Fibroblast of skin of left biceps (primary cell): ENCODE measurements at places on chromosomes 7 and 10.

- DNase-seq = no peak
Measured at GRCh38 chr7:13792208-13792607, 197.3 kb downstream of the ETV1 start.

GRCh38 chr10:11227103-11227502 lies 209.4 kb downstream of the CELF2 start:
- DNase-seq = no peak

- DNase-seq = no peak
Measured at GRCh38 chr10:61742812-61743211, 80.1 kb downstream of the CABCOCO1 start.

DNA sequence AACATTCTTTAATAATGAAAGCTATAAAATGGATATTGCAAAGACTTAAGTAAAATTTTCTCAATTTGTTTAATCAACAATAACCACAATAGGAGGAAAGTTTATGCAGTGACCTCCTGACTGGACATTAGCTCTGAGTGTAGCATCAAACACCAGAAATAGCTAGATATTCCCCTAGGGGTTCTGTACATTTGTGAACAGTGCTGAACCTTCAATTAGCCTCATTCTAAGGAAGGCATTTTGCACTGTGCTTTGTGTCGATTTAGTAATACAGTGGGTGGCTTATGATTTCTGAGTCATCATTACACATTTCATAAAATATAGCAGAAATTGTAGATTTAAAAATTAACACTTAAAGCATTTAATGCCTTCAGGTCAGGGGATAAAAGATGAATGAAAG lies 367.3 kb upstream of the PCDH15 start:
- DNase-seq = no peak

DNA sequence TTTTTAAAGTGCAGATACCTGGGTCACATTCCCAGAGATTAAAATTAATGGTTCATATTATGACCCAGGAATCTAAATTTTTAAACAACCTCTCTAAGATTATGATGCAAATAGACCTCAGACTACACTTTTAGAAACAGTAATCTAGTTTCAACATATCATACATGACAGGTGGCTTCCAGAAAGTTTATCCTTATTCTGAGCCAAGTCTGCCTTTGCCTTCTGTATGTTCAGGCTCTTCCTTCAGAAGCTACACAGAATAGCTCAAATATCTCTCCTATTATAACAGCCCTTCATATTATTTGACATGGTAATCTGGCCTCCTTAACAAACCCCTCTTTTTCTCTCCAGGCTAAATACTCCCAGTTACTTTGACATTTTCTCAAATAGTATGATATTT lies 101.9 kb downstream of the FZD1 start:
- DNase-seq = no peak

DNA sequence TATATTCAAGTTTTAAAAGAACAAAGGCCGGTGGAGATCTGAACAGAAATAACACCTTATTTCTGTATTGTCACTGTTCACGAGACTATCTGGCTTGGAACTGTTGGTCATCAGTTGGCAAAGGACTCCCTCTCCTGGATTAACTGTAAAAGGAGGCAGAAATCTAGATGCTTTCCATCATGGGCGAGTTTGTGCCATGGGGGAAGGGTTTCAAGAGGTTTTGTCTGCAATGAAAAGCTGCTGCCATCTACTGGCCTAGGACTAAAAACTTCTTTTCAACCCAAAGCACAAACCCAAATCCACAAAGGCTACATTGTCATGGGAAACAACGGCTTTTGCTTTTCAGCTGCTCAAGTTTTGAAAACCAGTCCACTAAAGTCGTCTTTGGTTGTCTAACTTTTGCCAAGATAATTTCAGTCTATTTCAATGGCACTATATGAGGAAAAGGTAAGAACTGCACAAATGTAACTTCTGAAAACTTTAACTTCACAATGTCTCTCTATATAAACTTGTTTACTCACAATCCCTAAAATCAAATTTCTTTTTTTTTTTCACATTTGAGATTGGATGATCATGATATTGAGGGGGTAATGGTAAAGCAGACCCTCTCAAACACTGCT lies 196.8 kb downstream of the SKAP2 start:
- DNase-seq = peak; percentile 74

DNA sequence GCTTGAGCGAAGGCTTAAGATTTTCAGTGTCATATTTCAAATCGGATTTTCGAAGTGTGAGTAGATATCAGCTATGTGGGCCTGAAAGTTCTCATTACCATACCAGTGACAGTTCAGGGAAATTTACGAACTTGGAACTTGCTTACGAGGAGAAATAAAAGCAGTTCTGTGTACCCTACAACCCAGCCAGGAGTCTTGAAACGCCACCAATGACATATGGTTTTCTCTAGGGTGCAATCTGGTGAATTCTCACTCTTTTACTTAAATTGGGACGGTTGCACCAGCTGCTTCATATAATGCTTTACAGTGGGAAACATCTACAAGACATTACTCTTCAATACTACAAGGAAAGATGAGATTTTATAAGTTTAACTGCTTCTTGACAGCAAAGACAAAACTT lies 253.6 kb upstream of the FOXK1 start:
- no peak for DNase-seq

GRCh38 chr7:45699015-45699309 lies 124.8 kb downstream of the ADCY1 start:
- no peak for DNase-seq

DNA sequence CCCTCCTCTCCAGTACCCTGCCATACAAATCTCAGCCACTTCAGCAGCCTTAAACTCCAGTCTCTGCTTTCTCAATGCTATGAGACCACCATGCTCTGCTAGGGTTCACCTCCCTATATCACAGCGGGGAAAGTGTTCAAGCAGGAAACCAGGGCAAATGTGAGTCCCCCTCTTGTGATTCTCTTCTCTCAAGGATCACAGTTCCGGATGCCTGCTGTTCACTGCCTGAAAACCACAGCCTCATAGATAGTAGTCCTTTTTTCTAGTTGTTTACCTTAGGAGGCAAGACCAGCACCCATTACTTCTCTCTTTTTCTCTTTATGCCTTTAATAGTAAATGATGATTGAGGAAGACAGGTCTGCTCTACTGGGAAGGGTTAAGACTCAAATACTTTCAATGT lies 100.8 kb downstream of the SGMS1 start:
- no peak for DNase-seq

DNA sequence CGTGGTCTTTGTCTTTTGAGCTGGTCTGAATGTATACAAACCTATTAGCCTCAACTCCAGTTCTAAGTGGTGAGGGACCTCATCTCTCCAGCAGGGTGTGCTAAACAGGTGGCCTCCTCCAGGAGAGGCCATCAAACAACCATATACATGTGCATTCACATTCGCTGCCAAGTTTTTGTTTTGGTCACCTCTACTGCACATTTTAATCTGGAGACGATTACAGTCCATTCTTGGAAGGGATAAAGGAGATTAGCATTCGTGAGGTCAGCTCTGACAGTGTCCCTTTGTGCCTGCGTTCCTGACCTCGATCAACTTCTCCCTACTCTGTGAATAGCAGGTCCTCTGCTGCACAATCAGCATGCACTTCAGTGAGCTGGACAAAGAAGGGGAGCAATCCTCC lies 60.8 kb downstream of the RHOBTB1 start:
- no peak for DNase-seq

- no peak for DNase-seq
Measured at GRCh38 chr10:97115846-97116245, 69.9 kb downstream of the SLIT1 start.

DNA sequence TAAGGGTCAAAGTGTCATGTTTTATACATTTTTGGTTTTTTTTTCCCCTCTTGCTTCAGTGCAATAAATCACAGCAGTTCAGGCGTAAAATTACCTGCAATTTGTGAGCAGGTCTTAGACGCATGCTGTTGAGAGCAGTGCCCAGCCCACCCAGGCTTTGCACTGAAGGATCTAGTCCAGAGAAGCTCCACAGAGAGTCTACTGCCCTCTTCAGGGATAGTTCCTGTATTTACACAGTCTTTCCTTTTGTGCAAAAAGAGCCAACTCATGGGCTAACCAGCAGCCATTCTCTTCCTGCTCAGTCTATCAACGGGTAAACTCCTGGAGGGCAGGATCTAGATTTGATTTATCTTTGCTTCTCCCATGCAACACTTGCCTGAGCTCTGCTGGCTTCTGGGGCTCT lies 82.2 kb upstream of the NAMPT start:
- DNase-seq = no peak

GRCh38 chr10:4331150-4331549 lies 494.9 kb upstream of the AKR1E2 start:
- no peak for DNase-seq

- no peak for DNase-seq
Measured at GRCh38 chr7:128791121-128791971, at the start of gene CCDC136. Gene CCDC136, plus strand, starts transcription at chr7:128791968. Its CDS starts 444 bp downstream, at chr7:128792412.

GRCh38 chr10:126225672-126226008 lies 162.6 kb downstream of the ADAM12 start:
- DNase-seq = no peak

DNA sequence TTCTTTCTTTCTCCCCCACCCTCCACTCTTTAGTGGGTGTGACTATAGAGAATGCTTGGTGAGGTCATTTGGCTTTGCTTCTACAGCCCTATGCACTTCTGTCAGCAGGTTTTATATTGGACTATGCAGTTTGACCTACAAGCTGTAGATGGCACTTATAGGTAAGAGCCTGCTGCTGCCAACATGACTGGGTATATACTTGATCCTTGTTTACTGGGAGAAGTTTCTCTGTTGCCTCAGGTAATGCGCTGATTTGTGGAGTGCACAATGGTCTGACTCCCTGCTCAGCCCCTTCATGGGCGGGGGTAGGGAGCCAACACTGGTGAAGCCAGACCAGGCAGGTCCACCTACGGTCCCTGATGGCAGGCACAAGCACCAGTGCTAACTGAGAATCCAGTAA lies 33.7 kb upstream of the C7orf33 start:
- DNase-seq = no peak

GRCh38 chr7:155618708-155619633 lies 25.5 kb upstream of the RBM33 start:
- no peak for DNase-seq

DNA sequence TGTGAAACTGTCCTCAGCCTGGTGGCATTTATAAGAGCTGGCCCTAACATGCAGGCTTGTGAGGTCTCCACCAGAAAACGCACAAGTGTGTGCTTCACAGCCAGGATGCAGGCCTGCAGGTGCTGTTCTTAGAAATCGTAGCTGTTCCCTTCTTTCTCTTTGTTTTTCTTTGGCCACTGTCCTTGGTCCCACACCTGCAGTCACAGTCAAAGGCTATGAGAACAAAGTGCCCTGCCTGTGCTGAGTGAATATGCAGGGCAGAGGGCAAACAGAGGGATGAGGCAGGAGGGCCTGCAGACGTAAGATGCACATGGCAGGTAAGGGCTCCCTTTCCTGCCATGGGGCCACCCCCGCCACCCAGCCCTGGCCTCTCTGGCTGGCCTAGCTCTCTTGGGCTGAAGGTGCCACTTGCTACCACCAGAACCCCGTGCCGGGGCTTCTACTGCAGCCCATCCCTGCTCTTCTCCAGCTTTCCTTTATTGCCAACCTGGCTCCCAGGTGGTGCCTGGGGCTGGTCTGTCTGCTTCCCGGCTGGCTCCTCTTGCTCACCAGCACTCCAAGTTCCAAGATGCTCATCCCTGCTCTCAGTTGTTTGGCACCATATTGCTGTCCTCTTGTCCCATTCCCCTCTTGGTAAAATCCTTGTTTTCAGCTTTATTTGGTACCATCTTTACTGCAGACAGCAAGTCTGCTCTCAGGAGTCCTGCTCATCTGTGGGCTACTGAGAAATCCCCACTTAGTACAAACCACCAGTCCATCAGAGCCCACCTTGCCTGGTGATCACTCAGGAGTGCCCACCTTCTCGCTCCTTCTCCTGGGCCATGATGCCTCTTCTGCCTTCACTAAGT lies 308.1 kb upstream of the ZMIZ1 start:
- DNase-seq = no peak

DNA sequence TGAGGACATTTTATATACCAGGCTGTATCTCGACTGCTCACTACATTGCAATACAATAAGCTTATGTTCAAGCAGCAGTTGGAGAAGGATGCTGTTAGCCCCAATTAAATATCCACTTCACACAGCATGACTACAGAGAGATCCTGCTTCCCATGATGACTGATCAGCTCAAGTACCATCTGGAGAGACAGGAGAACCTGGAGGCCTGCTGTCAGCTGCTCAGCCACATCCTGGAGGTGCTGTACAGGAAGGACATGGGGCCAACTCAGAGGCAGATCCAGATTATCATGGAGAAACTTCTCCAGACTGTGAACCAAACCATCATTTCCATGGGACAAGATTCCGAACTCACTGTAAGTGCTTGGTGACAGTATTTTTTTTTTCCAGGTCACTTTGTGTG lies 22.5 kb downstream of the RNF133 start:
- DNase-seq = no peak

GRCh38 chr10:62424026-62424425 lies 49.9 kb downstream of the ZNF365 start:
- DNase-seq = no peak

- no peak for DNase-seq
Measured at GRCh38 chr10:33722067-33722466, 387.6 kb upstream of the NRP1 start.

DNA sequence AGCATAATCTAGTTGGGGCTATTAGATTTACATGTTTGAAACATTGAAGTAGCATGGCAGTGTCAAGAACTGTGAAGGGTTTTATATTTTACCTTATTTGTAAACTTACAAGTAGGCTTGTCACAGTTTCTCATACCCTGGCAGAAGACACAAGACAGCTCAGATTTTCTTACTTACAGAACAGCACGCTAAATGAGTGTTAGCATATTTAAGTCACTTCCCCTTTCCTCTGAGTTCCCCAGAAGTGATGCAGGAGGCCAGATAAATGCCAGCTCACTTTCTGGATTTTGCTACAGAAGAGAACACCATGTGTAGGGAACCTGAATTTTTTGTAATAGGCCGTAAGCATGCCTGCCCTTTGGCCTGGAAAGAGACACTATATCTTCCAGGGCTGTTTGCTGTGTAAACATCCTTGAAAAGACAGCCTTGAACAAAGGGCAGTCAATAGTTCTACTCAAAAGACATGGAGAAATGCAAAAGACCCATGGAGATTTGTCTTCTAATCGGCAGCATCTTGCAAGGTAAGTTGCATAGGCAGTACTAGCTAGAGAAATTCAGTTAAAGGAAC lies 279.1 kb downstream of the PHF14 start:
- no peak for DNase-seq

DNA sequence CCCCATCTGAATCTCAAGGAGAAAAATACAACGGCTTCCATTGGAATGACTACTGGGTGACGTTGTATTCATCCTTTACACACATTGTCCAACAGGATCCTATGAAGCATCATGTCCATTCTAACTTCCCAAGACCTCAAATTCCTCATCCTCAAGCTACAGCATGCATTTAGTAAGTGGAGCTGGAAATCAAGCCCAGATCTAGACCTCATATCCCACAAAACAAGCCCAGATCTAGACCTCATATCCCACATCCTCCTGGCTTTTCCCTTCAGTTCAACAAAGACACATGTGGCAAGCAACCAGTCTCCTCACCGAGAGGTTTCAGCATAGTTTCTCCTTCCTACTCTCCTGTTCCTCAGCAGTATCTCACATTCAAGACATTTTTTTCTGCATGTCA lies 12.2 kb downstream of the IGF2BP3 start:
- DNase-seq = no peak

DNA sequence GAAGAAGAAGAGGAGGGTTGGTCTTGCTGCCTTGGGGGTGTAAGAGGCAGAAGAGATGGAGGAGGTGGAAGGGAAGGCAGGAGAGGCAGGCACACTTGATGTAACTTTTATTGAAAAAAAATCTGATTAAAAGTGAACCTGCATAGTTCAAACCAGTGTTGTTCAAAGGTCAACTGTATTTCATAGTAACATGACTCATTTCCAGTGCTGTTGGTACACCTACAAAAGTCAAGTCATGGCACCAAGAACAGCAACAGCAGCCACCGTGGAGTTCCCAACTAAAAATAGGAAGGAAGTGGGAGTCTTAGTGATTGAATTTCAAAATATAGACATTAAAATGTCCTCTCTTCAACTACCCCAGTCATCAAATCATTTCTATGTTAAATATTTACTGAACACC lies 88.5 kb downstream of the CTNNA3 start:
- no peak for DNase-seq
